ENCODE measurements at places on chromosomes 13 and 19.

- DNase-seq = no peak
Observed at GRCh38 chr13:105333416-105333815, 1202.0 kb downstream of the EFNB2 start.

GRCh38 chr13:23375001-23375971, 58.2 kb downstream of the SACS start:
- DNase-seq = peak; percentile 96

- no peak for DNase-seq
Observed at GRCh38 chr13:32497589-32497988, 41.0 kb downstream of the N4BP2L2 start.

- peak; percentile 27 for DNase-seq
Observed at GRCh38 chr19:49559928-49560327, 20.4 kb downstream of the NOSIP start.

GRCh38 chr13:24251525-24251924, 57.9 kb upstream of the C1QTNF9 start:
- peak; percentile 86 for DNase-seq

- no peak for DNase-seq
Observed at GRCh38 chr19:15374796-15375440, 4.7 kb downstream of the AKAP8 start.

GRCh38 chr13:46743191-46743590, 53.8 kb downstream of the ESD start:
- no peak for DNase-seq

DNA sequence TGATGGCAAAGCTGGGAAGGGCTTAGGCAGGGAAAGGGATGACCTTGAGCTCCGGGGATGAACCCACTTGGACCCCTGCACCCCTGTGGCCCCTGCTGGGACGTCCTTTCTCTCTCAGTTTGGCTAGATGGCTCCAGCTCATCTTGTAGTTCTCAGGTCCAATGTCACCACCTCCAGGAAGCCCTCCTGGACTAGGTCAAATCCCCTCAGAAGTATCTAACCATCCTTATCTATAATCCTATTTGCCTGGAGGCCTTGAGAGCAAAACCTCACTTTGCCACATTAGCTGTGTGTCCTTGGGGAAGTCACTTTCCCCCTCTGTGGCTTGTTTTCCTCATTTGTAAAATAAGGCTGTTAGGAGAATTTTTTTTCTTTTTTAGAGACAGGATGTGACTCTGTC, 42.7 kb upstream of the NFIC start:
- DNase-seq = no peak

- no peak for DNase-seq
Observed at GRCh38 chr19:8361921-8362793, 1.8 kb upstream of the ANGPTL4 start.

DNA sequence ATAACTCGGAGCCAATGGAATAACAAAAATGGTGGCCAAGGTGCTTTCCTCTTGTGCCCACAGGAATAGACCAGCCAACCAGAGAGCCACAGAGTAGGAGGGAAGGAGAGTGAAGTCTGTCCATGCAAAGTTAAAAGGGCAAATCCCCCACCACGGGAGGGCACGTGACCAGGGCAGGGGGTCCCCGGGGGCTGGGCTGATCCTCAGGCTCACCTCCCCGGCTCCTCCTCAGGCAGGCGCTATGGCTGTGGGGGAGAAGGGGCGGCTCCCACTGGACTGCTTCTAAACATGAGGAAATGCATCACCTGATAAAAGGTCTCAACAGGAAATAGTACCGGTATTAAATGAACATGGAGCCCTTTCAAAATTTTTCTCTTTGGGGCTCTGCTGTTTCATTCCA, 73.2 kb upstream of the SLC15A1 start:
- no peak for DNase-seq

- DNase-seq = peak; percentile 41
Observed at GRCh38 chr19:41927497-41928192, 604 bp downstream of the ERFL start.

- peak; percentile 27 for DNase-seq
Observed at GRCh38 chr19:58355908-58356765, 2.8 kb upstream of the A1BG start.
